ENCODE measurements at places on chromosomes 16 and 17.

DNA sequence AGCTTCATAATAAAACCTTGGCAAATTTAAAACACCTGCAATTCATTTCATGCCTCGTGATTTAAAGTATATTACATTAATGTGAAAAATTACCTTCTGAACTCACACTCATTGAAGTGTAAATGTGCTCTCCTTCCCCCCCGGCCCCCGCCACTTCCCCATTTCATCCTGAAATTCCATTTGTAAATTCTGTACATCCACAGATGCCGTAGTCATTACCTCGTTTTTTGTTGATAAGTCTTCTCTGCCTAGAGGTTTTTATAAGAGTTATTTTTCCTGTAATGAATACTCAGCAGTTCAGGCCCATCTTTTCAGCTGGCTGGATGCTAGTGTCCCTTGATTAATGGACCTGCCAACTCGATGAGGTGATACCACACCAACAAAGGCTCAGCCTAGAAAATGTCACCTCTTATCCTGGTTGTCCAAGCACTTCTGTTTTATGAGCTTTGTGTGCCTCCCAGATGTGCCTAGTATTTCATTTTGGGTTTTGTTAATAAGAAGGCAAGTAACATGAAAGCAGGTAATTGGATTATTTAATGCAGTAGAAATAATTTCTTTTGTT, 64.8 kb upstream of the KIFC3 start:
- DNase-seq: no peak

GRCh38 chr17:61726977-61727376, 136.0 kb upstream of the NACA2 start:
- DNase-seq: no peak

DNA sequence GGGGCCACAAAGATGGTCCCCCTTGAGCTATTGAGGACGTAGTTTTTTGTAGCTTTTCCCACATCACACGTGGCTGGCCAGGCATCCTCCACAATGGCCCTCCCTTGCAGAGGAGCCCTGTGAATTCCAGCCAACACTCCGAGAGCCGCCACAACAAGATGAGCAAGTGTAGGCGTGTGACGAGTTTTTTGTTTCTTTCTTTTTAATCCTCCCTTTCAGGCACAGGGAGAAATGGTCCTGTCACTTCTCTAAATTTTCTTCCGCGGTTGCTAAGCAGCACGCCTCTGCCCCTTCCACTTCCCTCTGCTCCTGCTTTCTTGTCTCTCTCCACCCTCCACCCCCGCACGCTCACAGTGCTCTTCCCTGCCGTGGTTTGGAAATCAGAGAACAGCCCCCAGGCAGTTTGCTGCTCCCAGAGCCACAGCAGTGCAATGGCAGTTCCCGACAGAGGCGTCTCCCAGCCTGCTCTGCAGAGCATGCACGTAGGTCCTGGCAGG, 68.0 kb upstream of the MRTFB start:
- DNase-seq: no peak

DNA sequence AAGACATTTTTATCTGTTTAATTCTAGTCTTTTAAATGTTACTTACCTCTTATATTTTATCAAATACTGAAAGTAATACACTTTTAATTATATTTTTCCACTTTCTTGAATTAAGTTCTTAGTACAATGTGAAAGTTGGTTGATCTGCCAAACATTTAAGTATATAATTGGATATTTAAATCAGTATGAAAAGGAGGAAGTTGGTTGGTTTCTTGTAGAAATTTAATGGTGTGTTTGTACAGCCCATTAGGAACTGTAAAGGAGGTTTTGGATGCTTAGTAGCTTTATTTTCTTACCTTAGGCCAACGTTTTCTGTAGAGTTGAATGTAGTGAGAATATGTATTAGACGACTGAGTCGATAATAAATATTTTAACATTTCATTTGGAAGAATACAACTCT, 5.4 kb downstream of the NFATC3 start:
- DNase-seq: no peak

DNA sequence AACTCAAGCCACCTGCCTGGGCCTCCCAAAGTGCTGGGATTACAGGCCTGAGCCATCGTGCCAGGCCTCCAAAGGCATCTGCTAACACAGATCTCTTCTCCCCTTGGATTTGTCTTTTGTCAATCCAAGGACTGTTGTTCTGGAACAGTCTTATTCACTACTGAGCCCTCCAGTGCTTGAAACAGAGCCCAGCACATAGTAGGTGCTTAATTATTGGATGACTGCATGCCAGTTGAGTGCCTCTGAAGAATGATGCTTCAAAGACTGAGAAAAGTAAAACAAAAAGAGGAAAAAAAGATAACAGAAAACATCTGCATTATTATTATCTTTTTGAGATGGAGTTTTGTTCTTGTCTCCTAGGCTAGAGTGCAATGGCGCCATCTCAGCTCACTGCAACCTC, 1.7 kb upstream of the CRISPLD2 start:
- DNase-seq: no peak

DNA sequence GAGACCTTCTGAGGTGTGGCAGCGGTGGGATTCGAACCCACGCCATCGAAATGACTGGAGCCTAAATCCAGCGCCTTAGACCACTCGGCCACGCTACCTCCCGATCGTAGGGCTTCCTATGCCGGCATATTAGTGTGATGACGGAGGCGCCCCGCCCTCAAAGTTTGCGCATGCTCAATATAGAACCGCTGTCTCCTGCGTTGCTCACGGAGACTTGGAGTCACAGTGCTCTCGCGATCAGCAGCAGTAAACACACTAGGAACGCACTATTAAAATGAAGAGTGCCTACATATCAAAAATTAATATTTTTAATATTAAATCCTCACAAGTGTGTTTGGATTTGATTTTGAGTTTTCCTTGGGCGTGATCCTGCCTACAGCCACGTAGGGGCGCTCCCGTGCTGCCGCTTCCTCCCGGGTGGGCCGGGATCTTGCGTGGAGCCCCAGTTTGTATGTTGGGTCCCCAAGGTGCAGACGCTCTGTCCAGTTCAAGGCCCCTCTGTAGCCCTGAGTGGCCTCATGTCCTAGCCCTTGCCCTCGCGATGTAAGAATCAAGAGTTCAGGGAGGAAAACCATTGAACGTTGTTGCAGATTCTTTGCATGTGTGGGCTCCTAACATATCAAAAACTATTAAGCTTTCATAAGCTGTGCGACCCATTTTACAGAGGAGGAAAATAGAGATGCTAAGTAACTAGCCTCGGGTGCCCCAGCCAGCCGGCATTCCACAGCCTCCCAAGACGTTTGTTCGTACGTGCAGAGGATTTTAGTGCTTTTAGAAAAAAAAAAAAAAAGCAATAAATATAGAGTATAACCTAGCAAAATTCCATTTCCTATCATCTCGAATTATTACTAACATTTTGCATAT, 10.2 kb upstream of the EEF2K start:
- DNase-seq: peak; percentile 89

- DNase-seq: no peak
Observed at GRCh38 chr17:48981927-48982539, 13.6 kb upstream of the GIP start.

- no peak for DNase-seq
Observed at GRCh38 chr17:10062691-10063385, 135.6 kb downstream of the GAS7 start.

DNA sequence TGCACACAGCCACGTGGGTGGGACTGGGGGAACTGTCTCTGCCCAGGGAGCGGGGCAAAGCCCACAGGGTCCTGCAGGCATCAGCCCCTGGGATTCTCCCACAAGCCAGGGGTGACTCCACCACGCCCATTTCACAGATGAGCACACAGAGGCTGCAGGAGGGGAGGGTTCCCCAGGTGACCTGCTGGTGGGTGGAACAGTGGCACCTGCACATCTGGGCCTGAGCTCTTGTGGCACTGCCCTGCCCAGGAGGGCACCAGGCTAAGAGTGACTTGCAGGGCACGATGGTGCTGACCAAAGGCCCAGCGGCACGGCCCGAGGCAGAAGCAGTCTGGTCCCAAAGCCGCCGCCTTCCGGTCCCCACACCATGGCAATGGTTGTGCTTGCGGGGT, 23.9 kb downstream of the PIEZO1 start:
- DNase-seq: no peak

- DNase-seq: no peak
Observed at GRCh38 chr16:48014349-48015135, 141.3 kb downstream of the ABCC12 start.

DNA sequence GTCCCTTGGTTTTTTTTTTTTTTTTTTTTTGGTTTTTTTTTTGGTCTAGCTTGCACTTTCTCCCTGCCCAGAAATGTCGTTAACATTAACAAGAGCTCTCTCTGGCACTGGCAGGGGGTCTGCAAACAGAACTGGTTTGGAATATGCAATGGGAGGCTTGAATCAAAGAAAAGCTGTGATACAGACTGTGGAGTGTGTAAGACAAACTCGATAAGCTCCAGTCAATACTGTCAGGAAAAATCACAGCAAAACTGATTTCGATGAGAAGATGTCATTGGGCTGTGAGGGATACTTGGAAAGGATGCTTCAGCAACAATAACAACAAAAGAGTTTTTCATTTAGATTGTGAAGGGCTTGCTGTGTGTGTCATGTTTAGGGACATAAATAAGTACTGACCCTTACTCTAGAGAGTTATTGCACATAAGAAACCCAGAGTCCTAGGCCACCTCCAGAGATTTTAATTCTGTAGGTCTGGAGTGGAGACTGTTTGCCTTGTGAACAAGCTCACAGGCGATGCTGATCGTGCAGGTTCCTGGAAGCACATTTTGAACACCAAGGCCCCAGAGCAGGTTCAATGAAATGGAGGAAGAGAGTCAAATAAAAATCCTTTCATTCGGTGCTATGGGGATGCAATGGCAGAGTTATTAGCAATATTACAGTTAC, 470.7 kb upstream of the RBFOX1 start:
- DNase-seq: no peak

- DNase-seq: no peak
Observed at GRCh38 chr17:55584055-55584685, 72.9 kb upstream of the SMIM36 start.

GRCh38 chr16:83011939-83012338, 385.2 kb downstream of the CDH13 start:
- DNase-seq: no peak

DNA sequence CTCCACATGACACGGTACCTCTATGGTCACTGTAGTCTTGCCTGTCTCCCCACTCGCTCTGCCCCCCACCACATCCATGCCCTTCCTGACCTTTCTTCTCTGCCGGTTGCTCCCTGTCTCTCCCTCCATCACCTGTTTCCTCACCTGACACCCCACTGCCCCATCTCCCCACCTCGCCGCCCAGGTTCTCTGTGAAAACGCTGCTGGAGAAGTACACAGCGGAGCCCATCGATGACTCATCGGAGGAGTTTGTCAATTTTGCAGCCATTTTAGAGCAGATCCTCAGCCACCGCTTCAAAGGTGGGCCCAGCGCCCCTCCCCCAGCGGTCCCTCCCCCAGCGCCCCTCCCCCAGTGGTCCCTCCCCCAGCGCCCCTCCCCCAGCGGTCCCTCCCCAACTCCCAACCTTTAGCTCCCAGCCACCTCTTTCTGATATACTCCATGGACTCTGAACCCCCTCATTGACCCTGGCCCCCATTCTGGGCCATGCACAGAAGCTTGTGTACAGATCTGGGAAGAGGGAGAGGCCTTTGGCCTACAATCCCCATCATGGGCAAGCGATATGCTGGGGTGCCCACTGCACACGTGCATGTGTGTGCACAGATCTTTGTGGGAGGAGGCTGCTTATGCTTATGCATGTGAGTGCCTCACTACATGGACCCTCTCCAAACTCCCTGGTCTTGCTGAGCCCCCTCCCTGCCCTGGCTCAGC, 4.1 kb downstream of the RUNDC3A start:
- DNase-seq: no peak

DNA sequence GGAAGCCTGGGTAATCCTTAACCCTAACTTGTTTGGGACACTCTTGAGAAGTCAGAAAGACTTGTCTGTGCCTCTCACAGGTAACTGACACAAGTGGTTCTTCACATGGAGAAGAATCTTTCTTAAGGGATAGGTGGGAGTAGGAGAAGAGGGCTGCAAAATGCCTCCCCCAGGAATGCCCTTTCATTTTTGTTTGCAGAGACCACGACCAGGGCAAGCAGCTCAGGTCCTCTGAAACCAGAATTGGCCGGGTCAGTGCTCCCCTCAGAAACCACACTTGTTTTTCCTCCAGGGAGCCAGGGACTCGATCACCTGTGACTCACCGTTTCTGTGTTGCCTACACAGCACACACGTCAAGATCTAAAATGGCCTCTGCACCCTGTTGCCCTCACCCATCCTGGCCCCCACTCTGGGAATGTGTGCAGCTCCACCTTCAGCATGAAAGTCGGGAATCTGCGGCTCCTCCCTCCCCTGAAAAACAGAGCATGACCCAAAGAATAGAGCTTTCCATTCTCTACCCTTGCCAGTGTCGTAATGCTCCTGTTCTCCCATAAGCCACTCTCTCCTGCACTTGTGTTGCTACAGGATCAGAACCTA, 36.1 kb downstream of the HNF1B start:
- no peak for DNase-seq

DNA sequence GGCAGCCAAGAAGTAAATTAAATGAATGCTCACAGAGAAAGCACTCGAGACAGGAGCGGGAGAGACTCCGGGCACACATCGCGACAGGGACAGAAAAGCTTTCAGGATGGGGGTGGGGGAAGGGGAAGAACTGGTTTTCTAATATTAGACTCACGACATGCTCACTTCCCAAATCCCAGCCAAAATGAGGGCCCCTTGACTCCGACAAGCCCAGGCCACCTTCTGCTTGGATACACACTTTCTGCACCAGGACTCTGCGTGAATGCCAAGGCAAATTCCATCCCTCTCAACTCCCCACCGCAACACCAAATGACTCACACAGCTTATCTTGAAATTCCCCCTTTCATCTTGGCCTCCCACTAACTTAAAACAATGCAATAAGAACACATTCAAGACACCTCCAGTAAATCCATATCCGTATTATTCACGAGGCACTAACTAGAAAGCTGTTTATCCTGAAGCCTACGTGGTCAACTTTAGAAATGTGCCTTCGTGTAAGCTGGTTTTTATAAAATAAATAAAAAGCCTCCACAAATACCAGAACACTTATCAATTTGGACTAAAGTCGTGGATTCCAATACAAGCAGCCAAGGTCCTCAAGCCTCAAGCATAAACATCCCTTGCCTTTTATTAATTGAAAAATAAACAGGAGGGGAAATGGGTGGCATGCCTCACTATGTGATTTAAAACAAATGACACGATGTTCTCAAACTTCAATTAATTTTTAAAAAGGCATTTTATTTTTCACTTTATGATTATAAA, 46.1 kb downstream of the NXN start:
- no peak for DNase-seq

DNA sequence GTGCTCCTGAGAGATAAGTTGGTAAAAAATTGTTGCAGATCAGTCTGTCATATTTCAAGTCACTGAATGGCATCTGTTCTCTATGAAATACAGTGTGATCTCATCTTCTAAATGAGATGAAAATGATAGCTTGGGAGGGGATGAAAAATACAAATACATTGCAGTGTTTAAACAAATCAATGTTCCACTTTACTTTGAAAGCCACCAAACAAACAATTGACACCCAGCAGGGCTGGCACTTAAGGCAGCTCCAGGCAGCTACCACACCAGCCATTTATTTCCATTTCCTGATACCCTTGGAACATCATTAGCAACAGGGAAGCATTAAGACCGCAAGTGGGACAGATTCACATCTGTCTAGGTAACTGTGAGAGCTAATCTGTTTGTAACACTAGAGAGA, 827.6 kb upstream of the KIF2B start:
- no peak for DNase-seq
